CD4-positive, alpha-beta T cell treated with Interleukin-4 for 1 hour (primary cell): ENCODE measurements at places on chromosomes 7 and 10.

GRCh38 chr10:28327491-28327880 is 24.6 kb upstream of the MPP7 start:
- DNase-seq = no peak

GRCh38 chr10:10338339-10338738 is 679.3 kb upstream of the CELF2 start:
- DNase-seq = no peak

DNA sequence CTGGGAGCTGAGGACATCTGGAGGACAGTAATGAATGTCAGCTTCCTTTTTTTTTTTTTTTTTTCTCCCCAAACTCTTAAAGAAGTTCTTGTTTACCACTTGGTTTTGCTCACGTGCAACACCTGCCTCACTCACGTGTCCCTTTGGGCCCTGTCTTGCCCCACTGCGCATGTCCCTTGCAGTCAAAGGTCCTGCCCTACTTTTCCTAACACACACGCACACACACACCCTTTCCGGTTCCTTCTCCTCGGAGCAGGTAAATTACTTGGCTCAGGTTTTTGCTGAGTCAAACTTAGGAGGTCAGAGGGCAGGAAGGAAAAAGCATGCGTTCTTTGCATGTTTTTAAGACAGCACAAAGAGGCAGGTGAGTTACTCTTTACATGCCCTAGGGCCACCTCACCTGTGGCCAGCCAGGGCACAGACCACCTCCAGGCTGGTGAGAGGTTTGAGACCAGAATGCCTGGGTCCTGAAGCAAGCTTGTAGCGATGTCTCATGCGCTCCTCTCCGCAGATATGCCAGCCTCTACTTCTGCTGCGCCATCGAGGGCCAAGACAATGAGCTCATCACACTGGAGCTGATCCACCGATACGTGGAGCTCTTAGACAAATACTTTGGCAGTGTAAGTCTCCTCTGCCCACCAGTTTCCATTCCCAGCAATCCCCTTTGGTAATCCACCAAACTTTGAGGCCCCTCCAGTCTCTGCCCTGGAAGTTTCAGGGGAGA is 2.8 kb downstream of the AP1S1 start:
- no peak for DNase-seq

- DNase-seq = peak; percentile 85
These were observed 31.6 kb downstream of the IKZF1 start for GRCh38 chr7:50335795-50336754.

DNA sequence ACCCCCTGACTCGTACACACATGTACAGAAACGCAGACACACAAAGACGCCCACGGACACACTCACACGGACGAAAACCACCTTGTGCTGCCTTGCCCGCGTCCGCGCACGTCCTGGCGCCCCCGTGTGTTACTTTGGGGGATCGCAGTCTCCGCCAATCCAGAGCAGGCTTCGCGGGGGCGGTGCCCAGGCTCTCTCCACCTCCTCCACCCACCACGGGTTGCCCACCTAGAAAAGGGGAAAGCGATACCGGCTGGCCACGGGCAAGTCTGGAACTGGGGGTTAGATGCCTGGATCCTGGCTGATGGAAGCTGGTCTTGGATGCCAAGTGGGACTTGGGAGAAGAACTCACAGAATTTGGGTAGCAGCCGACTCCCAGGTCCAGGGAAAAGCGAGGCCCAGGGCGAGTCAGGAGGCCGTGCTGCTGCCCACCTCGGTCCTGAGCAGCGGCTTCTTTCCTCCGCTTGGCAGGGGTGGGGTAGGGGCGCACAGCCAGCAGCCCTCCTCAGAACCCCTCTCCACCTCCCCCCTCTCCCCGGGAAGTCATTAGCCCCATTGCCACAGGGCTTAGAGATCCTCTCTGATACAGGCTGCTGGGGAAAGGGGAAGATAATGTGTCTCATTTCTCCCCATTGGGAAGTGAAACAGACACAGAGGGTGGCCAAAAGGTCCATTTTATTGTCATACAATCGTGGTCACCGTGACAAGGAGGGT is 4.6 kb upstream of the VGF start:
- peak; percentile 78 for DNase-seq
